ENCODE measurements at places on chromosomes 7 and 10. TPM values are rescaled to one million over a fixed set of nuclear protein-coding genes. Genes with fewer than 3 reads are reported as not detected.

The ASIC3 gene
- 2.2 TPM for total RNA-seq

The ERVW-1 gene
- 5.5 TPM for total RNA-seq

The CHN2 gene
- 20.2 TPM for total RNA-seq

The CALHM3 gene
- total RNA-seq = not detected

The CALCR gene
- 0.48 TPM for total RNA-seq

The LIPJ gene
- 4.1 TPM for total RNA-seq

The ERCC6 gene
- total RNA-seq = 31.8 TPM

The ATRNL1 gene
- total RNA-seq = 222 TPM

The OR13A1 gene
- 0.72 TPM for total RNA-seq

The SPAM1 gene
- total RNA-seq = 1.2 TPM

The SPDYE16 gene
- 3.6 TPM for total RNA-seq

The PRKCQ gene
- 2.4 TPM for total RNA-seq

The ANKRD61 gene
- total RNA-seq = not detected

The LRIT1 gene
- total RNA-seq = 3.6 TPM

The FBXL15 gene
- total RNA-seq = 20.2 TPM

DNA sequence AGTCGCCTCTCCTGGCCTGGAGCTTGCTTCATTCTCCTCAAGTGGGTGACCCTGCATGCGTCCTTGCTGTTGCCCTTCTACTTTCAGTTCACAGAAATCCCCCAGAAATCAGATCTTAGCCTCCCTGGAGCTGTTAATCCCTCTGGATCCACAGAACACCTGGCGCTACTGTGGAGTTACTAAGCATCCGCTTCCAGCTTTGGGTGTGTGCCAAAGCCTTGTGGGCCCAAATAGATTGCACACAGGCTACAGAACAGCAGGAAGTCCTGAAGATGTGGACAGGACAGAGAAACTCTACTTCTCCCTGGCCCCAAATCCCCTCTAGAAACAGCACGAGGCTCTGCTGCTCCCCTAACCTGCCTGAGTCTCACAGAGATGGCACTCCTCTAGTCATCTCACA is 36.6 kb upstream of the PDLIM1 start:
- DNase-seq = no peak

DNA sequence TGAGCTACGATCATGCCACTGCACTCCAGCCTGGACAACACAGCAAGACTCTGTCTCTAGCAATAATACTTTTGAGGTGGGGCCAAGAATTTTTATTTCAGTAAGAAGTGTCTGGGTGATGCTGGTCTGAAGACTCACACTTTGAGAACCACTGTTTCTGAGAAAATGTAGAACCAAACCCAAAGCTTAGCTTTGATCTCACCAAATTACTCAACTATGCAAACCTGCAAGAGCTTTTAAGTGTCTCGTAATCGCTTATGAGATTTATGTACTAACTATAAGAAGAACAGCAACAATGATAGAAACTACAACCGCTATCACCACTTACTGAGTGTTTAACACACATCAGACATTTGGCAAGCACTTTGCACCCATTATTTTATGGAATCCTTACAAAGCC is 29.5 kb downstream of the APBB1IP start:
- DNase-seq = no peak

- no peak for DNase-seq
These were observed 1.9 kb downstream of the CTTNBP2 start for GRCh38 chr7:117871401-117871777.

DNA sequence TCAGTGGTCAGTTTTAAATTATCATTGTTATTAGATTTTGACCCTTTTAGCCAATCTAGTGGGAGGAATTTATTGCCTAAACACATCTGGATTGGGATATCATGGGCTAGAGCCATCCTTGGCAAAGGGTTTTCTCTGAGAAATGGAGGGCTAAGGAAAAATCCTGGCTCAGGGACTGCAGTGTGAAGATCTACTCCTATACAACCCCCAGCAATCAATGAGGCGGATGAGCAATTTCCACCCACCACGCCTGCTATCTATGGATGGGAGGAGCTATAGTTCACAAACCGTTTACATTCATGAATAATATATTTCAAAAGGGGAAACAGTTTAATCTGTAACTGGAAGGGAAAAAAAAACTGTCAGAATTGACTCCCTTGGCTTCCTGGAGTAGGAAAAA is 2.7 kb downstream of the CAV1 start:
- peak; percentile 37 for DNase-seq

DNA sequence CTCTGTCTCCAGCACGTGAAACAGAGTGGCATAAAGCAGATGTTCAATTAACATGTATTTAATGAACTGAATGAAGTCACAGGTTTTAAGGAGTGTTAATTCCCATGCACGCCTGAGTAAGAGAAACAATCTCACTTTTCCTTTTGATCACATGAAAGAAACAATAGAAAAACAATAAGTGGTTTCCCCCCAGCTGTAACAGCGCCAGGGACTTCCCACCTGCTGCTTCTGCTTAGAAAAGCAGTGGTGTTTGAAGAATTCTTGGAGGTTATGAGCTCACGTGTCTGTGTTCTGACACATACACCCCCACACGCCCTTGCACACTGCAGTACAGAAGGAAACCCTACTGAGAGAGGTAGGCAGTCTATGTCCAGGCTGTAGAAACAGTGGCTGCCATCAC is 51.3 kb upstream of the FRMD4A start:
- no peak for DNase-seq

GRCh38 chr10:71828702-71829101 is 22.3 kb downstream of the PSAP start:
- no peak for DNase-seq

DNA sequence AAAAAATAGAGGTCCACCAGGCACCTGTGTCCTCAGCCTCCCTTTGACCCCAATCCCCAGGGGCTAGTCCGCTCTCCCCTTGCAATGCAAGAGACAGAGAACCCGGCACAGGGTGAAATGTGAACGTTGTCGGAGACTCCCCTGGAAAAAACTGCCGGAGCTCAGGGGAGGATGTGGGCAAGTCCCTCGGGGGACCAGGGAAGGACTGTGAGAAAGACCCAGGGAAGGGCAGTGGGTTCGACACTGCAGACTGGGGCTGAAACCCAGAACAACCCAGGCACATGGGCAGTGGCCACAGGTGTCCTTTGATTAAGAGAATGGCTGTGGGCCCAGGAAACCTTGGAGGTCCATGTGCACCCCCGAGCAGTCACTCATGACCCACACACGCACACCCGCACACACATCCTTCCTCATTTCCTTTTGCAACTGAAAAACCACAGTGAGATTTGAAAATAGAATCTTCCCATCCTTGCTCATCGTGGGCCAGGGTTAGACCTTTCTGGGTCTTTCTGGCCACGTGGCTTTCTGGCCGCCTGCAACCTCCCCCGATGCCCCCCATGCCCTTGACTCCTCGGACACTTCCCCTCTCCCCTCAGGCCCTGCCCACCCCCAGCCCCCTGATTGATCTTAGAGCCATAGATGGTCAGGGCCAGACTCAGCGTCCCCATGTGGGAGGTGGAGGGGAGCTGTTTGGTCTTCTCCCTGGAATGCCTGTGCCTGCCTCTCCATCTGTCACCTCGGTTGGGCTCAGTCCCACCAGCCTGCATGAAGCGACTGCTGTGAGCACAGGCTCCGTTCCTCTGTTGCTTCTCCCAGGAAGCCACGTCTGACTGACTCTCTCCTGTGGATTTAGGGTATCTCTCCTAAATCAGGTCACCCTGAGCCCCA is 7.9 kb downstream of the LAT2 start:
- DNase-seq = peak; percentile 19

- DNase-seq = no peak
These were observed 108.7 kb downstream of the LARP4B start for GRCh38 chr10:822661-823367.

DNA sequence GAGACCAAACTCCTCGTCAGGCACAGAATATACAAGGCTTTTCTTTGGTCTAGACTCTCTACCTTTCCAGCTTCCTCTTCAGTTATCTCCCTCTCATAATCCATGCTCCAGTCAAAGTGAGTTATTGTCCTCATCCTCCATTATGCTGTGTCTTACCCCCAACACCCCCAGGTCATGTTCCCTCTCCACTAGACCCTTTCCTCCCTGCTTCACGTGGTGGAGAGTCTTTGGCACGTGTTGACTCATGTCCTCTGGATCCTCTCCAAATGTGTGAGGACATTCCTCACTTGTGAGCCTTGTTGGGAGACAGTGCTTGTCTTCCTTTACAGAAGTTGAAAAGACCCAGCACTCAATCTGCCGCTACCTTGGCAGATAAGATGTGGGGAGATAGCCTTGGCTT is 36.0 kb upstream of the DLD start:
- DNase-seq = no peak

DNA sequence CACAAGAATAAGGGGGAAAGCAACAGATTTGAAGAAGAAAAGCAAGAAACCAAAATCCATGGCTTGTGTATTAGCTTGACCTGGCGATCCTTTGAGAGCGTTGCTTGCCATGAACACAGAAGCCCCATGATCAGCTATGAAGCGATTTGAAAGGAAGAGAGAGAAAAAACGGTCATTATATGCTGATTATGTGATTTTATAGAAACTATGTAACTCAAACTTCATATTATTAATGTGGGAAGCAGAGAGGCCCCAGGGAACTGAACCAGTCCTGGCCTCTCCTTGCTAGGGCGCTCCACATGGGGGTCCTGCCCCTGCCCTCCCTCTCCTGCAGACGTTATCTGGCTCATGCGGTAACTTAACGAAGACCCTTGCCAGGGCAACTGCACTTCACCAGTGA is 306.1 kb upstream of the ADARB2 start:
- DNase-seq = no peak

- DNase-seq = no peak
These were observed 71.8 kb downstream of the SEMA3C start for GRCh38 chr7:80847027-80847426.

GRCh38 chr7:117084286-117084685 is 131.0 kb downstream of the ST7 start:
- DNase-seq = no peak

GRCh38 chr7:149126662-149127266 is 640 bp upstream of the ZNF425 start:
- peak; percentile 61 for DNase-seq

GRCh38 chr10:133009218-133009950 is 67.0 kb upstream of the CFAP46 start:
- DNase-seq = peak; percentile 29

DNA sequence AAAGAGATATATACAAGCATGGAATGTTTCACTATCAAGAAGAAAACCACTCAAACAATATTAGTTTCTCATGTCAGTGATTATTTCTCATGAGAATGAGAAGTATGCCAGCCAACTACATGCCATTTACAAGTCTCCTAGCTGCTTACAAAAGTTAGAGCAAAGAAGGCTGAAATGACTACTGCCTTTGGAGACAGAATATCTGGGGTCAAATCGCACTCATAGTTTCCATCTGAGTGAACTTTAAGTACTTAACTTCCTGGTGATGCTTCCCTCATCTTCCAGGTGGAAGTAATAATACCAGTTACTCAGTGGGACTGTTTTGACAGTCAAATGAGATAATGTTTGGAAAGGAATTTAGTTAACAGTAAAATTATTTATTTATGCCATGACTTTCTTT is 42.0 kb upstream of the RHOBTB1 start:
- DNase-seq = no peak

GRCh38 chr7:24840563-24840962 is 83.3 kb upstream of the GSDME start:
- no peak for DNase-seq

DNA sequence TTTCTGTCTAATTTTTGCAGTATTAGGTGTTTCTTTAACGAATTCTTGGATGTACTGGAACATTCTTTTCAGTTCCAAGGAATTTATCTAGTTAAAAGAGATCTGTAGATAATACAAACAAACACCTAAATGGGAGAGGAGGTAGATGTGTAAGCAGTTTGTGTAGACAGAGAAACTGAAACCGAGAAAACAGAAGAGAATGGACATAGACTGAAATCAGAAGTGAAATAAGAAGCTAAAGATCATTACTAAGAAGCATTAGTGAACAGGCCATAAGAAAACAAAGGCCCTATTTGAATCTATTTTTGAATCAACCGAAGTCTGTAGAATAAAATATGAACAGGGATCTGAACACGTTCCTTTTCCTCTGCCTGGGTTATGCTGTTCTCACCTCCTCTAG is 26.5 kb upstream of the TMEM229A start:
- no peak for DNase-seq

GRCh38 chr10:122112625-122113160 is 123.7 kb downstream of the TACC2 start:
- peak; percentile 92 for DNase-seq

- DNase-seq = peak; percentile 51
These were observed 96.6 kb downstream of the FAM53B start for GRCh38 chr10:124647421-124648130.

- no peak for DNase-seq
These were observed 4.8 kb upstream of the PILRB start for GRCh38 chr7:100352984-100353684.

GRCh38 chr7:74606101-74606908 is 51.2 kb upstream of the GTF2I start:
- peak; percentile 20 for DNase-seq

- DNase-seq = no peak
These were observed 48.3 kb downstream of the ZMIZ1 start for GRCh38 chr10:79116801-79117723.

DNA sequence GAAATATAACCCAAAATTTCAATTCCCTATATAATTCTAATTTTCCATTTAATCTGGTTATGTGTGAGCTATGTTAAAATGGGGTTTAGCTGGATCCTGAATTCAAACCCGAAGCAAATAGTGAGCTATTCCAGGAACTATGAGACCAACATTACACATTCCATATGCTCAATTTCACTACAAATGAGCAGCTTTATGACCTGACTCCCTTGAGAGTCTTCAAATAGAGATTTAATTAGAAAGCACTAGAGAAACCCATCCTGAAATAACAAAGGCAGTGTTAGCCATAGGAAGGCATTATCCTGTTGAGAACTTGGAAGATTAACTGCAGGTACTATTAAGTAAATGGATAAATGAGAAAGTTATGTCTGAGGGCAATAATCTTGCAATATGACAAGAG is 890.0 kb downstream of the GRM8 start:
- DNase-seq = no peak

Measured in umbilical cord (tissue), 2 donors.